ENCODE measurements at places on chromosomes 6 and 20. TPM values are rescaled to one million over a fixed set of nuclear protein-coding genes. Genes with fewer than 3 reads are reported as not detected.

DNA sequence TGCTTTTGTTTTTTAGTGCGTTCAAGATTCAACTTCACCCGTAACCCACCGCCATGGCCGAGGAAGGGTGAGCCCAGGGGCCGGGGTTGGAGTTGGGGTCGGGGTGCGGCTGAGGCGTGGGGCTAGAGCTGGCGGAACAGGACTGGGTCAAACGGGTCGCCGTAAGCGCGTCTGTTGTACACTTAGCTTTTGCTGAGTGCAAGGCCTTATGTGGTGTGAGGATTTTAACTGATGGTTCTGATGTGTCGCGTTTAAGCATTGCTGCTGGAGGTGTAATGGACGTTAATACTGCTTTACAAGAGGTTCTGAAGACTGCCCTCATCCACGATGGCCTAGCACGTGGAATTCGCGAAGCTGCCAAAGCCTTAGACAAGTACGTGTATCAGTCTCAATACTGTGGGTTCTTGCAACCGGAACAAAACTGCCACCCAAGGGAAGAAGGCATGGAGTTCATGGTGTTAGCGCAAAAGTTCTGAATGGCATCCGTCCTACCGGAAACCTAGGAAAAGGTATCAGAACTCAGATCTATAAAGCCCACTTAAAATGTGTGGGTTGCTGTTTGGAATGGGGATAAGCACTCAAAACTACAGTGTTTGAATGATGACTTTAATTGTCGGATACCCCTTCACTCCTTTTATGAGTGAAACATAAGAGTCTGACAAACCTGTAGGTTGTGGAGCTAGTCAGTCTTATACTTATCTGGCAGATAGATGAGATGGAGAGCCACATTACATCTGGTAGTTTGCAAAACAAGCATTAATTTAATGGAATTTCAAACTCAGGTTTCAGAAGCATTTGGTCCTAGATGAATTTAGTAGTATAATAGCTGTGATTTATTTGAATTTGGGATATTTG is 574 bp downstream of the RPS12 start:
- H3K27ac ChIP-seq, result peak overlapping the region; percentile 92
- H3K4me3 ChIP-seq, result peak overlapping the region; percentile 92
- H3K27me3 ChIP-seq, result peaks cover 2% of the 10 kb centered on the region
- H3K36me3 ChIP-seq, result peaks cover 51% of the 10 kb centered on the region
- DNase-seq, result no peak

The RIMS4 gene
- not detected for total RNA-seq

- no peaks in the 10 kb centered on the region for H3K36me3 ChIP-seq
- no peak overlapping the region for H3K27ac ChIP-seq
- no peak for DNase-seq
- no peak overlapping the region for H3K4me3 ChIP-seq
- peaks cover 25% of the 10 kb centered on the region for H3K27me3 ChIP-seq
These were observed 14.8 kb upstream of the VAPB start for GRCh38 chr20:58374027-58374850.

DNA sequence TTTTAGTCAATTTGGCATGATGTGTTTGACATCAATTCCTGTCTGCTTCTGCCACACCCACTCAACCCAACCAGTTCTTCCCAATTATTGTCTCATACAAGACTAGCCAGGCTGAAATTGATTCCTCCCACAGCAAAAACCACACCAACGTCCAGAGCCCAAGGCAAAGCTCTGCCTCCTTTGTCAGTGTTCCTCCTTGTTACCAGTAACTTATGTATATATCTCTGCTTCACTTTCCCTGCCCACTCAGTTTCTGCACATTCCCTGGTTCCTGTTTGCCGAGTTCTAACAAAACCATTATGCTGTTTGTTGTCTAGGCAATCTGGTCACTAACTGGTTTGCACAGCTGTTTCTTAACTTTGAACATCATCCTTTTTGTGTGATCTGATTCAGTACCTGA is 547.9 kb upstream of the PTCHD4 start:
- no peak overlapping the region for H3K27ac ChIP-seq
- DNase-seq, result no peak
- H3K27me3 ChIP-seq, result no peaks in the 10 kb centered on the region
- H3K36me3 ChIP-seq, result peaks cover 5% of the 10 kb centered on the region
- no peaks in the 10 kb centered on the region for H3K4me1 ChIP-seq

GRCh38 chr20:62831854-62832211 is 15.0 kb downstream of the COL9A3 start:
- no peak for DNase-seq
- H3K4me3 ChIP-seq, result no peak overlapping the region
- peaks cover 3% of the 10 kb centered on the region for H3K27me3 ChIP-seq
- H3K4me1 ChIP-seq, result no peaks in the 10 kb centered on the region
- no peak overlapping the region for H3K27ac ChIP-seq
